ENCODE measurements at places on chromosomes 1 and 21. TPM values are rescaled to one million over a fixed set of nuclear protein-coding genes. Genes with fewer than 3 reads are reported as not detected.

DNA sequence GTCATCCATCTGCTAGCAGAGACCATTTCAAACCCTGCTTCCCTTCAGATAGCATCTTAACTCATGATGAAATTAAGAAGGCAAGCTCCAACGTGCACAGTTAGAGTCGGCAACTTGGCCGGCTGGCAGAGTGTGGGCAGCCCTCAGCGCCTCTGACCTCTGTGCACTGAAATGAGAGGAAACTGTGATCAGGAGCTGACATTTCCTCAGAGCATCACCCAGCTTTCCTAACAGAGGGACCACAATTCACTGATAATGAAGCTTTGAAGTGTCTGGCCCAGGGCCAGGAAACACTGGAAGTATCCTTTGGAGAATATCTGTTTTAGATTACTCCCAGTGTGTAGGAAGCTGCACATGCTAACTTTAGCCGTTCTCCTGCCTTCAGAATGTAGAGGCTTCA is 145.0 kb upstream of the ZC3H11B start:
- peak; percentile 10 for DNase-seq

GRCh38 chr1:175222296-175222938 is 29.8 kb upstream of the KIAA0040 start:
- DNase-seq: no peak

GRCh38 chr1:170562646-170563338 is 30.8 kb downstream of the GORAB start:
- peak; percentile 46 for DNase-seq

DNA sequence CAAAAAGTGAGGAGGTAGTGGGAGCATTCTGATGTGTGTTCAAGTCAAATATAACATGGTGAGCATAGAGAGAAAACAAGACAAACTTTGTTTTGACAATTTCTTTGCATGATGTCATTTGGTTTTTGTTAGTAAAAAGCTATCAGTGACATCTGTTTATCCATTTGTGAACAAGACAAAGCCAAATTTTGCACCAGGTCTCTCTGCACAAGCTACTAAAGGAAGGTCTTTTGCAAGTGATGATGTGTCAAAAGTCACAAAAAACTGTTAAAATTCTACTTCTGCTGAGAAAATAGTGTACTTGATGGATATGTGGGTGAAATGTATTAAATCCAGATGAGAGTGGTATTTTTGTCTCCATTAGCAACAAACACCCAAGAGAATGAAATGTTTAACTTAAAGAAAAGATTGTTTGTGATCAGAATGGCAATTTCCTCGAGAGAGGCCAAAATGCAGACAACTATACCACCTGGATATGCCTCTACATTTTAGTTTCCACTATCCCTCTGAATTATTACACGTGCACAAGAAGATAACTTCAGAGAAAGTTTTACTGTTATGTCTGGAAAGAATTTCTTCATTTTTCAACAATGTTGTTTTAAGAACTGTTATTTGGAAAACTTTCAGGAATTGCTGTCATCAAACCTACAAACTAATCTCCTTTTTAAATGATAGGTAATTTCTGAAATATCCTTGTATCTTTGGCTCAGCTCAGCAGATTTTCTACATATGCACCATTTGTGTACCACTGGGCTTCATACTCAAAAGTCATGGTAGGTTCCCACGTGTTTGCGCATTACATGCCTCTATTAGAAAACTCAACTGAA is 807.4 kb upstream of the ADGRL2 start:
- DNase-seq: no peak

OR2G6 gene
- not detected for total RNA-seq

- no peak for DNase-seq
These were observed 57.3 kb downstream of the SLC25A24 start for GRCh38 chr1:108142773-108143394.

GRCh38 chr1:192952646-192953045 is 106.5 kb downstream of the UCHL5 start:
- no peak for DNase-seq

DNA sequence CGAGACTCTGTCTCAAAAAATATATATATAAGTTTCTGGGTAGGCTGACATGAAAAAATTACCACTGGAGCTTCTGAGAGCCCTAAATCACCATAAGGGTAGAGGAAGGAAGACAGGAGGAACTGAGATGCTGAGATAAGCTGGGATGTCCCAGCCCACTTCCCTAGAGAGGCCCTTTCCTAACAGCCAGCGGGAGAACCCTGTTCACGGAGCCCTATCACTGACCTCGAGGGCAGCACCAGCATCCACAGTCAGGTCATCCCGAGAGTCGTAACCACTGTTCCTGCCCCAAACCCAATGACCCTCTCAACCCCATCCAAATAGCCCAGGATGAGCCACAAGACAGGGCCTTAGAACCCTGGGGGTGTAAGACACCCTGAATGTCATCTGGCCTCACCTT is 77.5 kb downstream of the CD34 start:
- DNase-seq: no peak

- no peak for DNase-seq
These were observed 15.4 kb downstream of the FLVCR1 start for GRCh38 chr1:212873518-212873917.

S100A7 gene
- total RNA-seq: not detected

LAMC1 gene
- 140 TPM for total RNA-seq

- peak; percentile 76 for DNase-seq
These were observed 658.9 kb downstream of the NPHP4 start for GRCh38 chr1:5333291-5333690.

DNA sequence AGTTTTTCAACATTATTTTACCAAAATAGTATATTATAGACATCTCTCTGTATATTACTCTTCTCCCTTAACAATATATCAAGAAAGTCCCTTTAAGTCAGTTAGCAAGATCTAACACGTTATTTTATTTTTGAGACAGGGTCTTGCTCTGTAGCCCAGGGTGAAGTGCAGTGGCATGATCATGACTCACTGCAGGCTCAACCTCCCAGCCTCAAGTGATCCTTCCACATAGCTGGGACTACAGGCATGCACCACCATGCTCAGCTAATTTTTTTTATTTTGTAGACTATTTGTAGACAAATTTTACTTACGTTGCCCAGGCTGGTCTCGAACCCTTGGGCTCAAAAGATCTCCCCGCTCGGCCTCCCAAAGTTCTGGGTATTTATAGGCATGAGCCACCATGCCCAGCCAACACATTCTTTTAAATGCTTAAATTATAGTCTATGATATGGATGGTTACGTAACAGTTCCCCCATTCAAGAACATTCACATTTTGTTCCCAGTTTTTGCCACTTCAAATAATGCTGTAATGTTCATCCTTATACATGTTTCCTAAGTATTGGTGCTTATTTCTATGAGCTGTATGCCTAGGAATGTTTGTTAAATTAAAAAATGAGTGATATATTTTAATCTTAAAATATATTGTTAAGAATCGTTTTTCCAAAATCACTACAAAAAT is 70.4 kb downstream of the TUT4 start:
- DNase-seq: no peak

NECAP2 gene
- total RNA-seq: 46.4 TPM

DNA sequence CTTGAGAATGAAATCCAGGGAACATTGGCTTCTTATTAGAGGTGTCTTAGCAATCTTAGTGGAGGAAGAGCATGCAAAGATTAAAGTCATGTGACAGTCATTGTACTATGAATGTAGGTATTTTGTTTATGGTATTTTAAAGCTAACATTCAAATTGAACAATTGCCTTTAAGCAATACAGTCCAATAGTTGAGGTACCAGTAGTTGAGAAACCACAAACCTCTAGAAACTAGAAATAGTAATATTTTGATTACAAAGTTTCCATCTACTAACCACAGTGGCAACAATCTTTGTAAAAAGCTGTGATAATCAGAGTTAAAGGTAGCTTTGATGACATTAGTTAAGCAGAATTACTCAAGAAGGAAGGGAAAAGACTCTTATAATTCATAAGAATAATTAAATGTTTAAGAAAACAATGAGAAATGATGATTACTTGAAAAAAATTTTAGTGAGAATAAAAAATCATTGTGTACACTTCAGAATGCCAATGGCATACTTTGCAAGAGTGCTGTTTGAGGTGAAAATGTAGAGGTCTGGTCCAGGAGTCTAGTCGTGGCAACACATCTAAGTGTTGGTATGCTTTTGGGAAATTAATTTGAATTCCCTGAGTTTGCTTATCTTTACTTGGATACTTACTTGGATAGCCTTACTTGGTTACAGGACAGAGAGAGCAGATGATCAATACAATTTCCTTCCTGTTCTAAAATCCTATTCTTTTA is 104.9 kb upstream of the PTGFR start:
- DNase-seq: no peak

CFAP57 gene
- 0.75 TPM for total RNA-seq

CFHR3 gene
- 0.49 TPM for total RNA-seq

GRCh38 chr1:85283475-85284199 is 7.2 kb upstream of the BCL10 start:
- peak; percentile 52 for DNase-seq

- no peak for DNase-seq
These were observed 41.1 kb downstream of the KCNJ6 start for GRCh38 chr21:37874904-37875780.

HES3 gene
- total RNA-seq: not detected

- DNase-seq: no peak
These were observed 157.7 kb downstream of the CAMTA1 start for GRCh38 chr1:6942990-6943389.

GRCh38 chr21:37367703-37368540 is 1.3 kb downstream of the DYRK1A start:
- DNase-seq: no peak

CATSPERE gene
- total RNA-seq: 0.72 TPM

GRCh38 chr1:221099747-221100595 is 220.7 kb downstream of the HLX start:
- DNase-seq: no peak

TUFT1 gene
- 16.5 TPM for total RNA-seq

SLC44A3 gene
- total RNA-seq: 53.8 TPM

CD53 gene
- total RNA-seq: 39.4 TPM

- no peak for DNase-seq
These were observed 65.4 kb downstream of the UBIAD1 start for GRCh38 chr1:11338284-11338924.

CRYAA gene
- not detected for total RNA-seq

DNA sequence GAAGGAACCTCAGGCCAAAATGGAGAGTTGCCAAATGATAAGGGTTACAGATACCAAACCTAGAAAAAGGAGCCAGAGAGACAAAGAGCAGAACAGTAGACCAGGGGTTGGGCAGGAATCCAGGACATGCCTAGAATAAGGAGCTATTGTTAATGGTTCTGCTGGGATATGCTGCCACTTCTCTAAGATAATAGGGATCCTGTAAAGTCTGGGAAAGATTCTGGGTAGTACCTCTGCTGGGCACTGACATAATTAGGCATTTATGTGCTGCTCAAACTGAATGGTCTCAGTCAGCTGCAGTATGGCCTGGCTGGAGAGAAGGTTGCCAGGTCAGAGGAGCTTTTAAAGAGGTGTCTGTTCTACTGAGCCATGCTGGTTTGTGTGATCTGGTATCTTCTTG is 19.9 kb upstream of the NRIP1 start:
- DNase-seq: no peak

DNA sequence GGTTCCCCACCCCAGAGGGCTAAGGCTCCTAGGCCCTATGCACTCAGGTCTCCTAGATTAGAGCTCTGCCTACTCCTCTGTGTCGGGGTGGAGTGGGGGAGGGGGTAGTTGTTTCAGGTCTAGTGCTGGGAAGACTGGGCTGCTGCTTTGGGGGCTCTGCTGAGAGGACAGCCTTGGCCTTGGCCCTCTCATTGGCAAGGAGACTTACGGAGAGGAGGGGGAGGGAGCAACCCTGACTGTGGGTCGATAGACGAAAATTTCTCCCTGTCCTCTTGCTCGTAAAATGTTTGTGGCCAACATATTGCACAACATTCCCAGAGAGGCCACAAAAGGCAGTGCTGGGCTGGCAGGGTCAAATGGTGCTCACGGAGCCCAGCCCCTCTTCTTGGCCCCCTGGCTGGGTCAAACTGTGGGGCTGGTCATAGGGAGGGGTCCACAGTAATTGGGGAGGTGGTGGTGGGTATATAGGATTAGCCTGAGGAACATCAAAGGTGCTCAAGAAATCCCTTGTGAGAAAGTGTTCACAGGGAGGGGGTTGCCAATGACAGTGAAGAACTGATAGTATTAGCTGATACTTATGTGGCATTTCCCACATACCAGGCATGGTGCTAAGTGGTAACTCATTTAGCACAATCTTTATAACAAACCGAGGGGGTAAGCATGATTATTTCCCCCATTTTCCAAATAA is 8.5 kb upstream of the DMBX1 start:
- DNase-seq: no peak

AADACL3 gene
- not detected for total RNA-seq

PROX1 gene
- 11.1 TPM for total RNA-seq

NTRK1 gene
- total RNA-seq: 3.3 TPM

- DNase-seq: no peak
These were observed 122.0 kb downstream of the IGSF21 start for GRCh38 chr1:18229625-18230024.

- peak; percentile 53 for DNase-seq
These were observed 23.9 kb upstream of the RUNX1 start for GRCh38 chr21:35072960-35073359.

ALG14 gene
- 8.5 TPM for total RNA-seq

DNA sequence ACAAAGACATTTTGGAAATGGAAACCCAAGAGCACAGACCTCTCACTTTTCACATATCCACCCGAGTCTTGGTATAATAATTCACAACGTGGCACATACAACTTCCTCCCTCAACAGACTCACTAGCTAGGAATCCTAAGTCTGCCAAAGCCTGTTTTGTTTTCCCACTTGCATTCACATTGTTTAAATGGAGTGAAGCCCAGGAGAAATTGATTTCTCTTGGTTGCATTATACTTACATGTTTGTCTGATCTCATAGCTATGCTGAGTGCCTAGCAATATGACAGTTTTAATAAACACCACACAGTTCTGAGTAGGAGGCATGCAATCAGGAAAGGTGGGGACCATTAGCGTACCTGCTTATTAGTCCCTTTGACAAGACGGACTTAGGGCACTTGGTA is 348.6 kb upstream of the ADGRL4 start:
- peak; percentile 20 for DNase-seq

DNA sequence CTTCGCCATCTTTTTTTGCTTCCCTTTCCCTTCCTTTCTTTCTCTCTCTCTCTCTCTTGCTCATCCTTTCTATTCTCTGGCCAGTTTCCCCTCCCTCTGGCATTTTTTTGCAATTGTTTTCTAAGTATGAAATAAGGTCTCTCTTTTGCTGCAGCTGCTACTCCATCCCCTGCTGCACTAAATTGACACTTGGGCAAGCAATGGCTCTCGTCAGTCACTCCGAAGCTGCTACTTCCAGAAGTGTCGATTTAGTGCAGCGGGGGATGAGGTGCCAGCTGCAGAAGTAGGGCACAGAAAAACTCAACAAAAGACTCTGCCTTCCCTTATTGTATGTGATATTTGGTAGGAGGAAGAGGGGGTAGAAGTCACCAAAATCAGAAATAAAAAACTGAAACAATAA is 642.3 kb downstream of the RWDD3 start:
- DNase-seq: no peak

DNA sequence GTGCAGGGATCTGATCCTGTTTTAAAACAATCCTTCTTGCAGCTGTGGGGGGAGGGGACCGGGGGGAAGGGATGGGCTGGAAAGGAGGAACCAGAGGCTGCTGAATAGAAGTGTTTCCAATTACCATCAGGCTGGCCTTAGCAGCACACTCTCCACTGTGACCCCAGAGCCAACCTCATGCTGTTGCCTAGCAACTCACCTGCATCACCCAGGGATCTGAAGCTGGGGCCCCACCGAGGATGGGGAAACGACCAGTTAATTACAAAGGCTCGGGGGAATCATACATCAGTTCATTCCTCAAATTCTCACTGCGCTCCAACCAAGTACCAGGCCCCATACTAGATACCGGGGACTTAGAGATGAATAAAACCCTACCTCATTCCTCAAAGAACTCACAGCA is 11.9 kb upstream of the GPX7 start:
- no peak for DNase-seq

Measured in mucosa of gallbladder (tissue), 1 donor.